ENCODE measurements at places on chromosomes 5 and 9. TPM values are rescaled to one million over a fixed set of nuclear protein-coding genes. Genes with fewer than 3 reads are reported as not detected.

PDE6A gene
- not detected for total RNA-seq

ATOSB gene
- total RNA-seq: 15.9 TPM

GRCh38 chr9:103266064-103266463, 270.9 kb downstream of the CYLC2 start:
- DNase-seq: no peak

KIF12 gene
- total RNA-seq: not detected

DNA sequence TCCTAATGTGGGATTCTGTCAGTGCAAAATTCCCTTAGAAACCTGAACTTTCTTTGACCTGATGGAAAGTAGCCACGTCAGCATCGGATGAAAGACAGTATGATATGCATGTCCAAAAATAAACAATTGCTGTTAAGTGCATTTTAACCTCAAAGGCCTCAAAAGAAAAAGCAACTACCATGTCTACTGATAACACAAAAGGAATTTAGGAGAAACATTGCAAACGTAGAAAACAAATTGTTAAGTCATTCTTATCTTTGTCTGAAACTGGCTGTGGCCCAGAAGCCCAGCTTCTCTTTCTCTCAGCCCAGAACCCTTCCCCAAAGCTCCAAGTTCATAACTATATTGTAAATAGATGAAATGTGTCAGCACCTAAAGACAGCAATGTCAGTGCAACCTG, 11.1 kb upstream of the LHFPL2 start:
- DNase-seq: no peak

PLAC8L1 gene
- 0.50 TPM for total RNA-seq

INSL6 gene
- not detected for total RNA-seq

DNA sequence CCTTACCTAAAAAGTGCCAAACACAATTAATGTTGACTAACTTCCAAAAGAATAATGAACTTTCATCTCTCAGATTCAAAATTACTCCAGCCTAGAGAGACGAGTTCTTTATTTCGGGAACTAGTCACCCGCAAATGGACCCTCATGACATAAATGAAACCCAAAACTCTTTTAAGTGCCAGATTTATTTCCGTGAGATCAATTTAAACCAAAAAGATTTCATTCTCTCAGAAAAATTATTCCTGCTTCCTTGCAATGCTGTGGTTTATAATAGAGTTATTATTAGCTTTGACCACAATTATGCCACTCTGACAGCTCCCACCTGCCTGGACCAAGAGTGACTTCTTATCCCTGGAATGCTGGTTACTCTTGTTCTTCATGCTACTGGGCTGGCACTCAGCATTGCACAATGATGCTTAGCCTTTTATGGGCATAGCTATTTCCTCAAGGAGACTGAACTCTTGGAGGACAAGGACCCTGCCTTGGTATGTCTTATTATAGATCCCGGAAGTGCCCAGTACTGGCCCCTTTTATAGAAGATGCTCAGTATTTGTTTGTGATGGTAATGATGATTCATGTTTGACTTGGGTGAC, 183.5 kb downstream of the SNX18 start:
- no peak for DNase-seq

ENTPD2 gene
- total RNA-seq: not detected

- DNase-seq: no peak
Measured at GRCh38 chr5:148005788-148006520, 57.8 kb upstream of the SPINK5 start.

- DNase-seq: no peak
Measured at GRCh38 chr5:112971276-112971675, 5.3 kb upstream of the DCP2 start.

- no peak for DNase-seq
Measured at GRCh38 chr5:55037890-55038289, 13.8 kb downstream of the GZMK start.

- no peak for DNase-seq
Measured at GRCh38 chr9:92592537-92592936, 56.7 kb upstream of the ECM2 start.

TCERG1 gene
- total RNA-seq: 104 TPM

POLR3G gene
- 10.4 TPM for total RNA-seq

DNA sequence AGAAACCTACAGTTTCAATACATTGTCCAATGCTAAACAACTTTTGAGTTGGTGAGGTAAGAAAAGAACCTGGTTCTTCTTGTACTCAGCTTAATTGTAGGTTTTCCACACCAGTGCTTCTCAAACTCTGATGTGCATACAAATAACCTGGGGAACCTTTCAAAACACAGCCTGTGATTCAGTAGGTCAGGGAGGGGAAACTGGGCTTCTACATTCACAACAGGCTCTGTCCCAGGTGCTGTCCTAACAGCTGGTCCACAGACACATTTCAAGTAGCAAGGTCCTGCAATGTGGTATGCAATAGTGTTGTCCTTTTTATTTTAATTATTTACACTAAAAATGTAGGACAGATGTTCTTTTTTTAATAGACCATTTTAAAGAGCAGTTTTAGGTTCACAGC, 47.4 kb upstream of the SNCAIP start:
- no peak for DNase-seq

DNA sequence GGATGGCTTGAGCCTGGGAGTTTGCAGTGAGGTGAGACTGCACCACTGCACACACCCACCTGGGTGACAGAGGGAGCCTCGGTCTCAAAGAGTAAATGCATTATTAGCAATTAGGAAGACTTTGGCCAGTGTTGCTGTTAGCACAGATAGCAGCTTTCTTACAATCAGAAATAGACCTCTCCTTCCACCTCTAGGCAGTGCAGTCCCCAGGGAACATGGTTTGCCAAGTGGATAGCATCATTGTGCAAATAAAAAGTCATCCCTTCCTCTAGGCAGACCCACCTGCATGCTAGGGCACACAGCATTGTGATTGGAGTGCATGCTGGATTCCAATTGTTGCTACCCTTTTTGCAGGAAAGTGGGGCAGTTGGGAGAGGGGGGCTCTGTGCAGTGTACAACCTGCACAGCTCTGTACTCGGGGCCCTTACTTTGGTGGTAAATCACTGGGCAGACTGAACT, 77.9 kb upstream of the KLF9 start:
- DNase-seq: no peak

CXXC5 gene
- 1.8 TPM for total RNA-seq

DNA sequence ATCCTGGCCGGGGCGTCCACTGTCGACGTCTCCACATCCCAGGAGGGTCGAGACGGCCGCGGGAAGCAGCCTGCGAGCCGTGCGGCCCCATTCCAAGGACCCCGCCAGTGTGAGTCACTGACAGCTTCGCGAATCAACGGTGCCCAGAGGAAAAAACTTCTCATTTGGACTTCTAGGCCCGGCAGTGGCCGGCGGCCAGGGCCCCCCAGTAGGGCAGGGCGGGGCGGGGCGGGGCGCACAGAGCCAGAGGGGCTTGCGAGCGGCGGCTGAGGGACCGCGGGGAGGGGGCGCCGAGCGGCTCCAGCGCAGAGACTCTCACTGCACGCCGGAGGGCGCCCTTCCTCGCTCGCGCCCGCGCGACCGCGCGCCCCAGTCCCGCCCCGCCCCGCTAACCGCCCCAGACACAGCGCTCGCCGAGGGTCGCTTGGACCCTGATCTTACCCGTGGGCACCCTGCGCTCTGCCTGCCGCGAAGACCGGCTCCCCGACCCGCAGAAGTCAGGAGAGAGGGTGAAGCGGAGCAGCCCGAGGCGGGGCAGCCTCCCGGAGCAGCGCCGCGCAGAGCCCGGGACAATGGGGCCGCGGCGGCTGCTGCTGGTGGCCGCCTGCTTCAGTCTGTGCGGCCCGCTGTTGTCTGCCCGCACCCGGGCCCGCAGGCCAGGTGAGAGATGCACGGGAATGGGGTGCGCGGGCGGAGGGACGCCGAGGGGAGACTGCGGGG, at the start of gene F2R:
TSS of gene F2R (plus strand) at position 391 of the 720 bp plus-strand sequence. CDS start at position 573, 182 bp downstream.
- DNase-seq: peak; percentile 77
